ENCODE measurements at places on chromosomes 2 and 18.

GRCh38 chr2:38959466-38959865, 69.8 kb downstream of the ARHGEF33 start:
- DNase-seq, result no peak

- DNase-seq, result no peak
Observed at GRCh38 chr2:1140389-1141003, 189.8 kb downstream of the SNTG2 start.

DNA sequence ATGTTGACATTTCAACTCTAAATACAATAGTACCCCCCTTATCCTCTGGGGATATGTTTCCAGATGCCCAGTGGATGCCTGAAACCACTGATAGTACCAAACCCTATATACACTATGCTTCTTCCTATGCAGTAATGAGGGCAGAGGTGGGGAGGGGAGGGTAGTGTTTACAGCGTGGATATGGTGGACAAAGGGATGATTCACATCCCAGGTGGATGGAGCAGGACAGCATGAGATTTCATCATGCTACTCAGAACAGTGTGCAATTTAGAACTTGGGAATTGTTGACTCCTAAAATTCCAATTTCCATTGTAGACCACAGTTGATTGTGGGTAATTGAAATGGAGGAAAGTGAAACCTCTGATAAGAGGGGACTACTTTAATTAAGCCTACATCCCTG, 75.4 kb downstream of the TSN start:
- no peak for DNase-seq

- no peak for DNase-seq
Observed at GRCh38 chr2:205768815-205769494, 86.7 kb downstream of the NRP2 start.

GRCh38 chr18:525036-525797, 24.7 kb upstream of the COLEC12 start:
- DNase-seq, result no peak

DNA sequence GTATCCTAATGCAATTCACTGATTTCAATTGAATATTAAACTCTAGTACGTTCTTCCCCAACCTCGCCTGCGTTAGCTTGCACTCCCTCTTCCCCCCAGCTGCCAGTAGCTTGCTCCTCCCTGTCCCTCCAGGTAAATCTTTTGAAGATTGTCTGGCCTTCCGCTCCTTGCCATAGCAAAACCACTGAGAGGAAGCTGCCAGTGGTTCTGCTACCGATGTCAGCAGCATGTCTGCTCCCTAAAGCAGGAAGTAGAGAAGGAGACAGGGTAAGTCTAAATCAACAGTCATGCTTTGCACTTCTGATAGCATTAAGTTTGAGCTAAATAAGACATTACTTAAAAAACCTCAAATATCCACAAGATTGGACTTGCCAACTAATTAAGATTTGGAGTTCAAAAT, 89.1 kb downstream of the SCN2A start:
- no peak for DNase-seq

DNA sequence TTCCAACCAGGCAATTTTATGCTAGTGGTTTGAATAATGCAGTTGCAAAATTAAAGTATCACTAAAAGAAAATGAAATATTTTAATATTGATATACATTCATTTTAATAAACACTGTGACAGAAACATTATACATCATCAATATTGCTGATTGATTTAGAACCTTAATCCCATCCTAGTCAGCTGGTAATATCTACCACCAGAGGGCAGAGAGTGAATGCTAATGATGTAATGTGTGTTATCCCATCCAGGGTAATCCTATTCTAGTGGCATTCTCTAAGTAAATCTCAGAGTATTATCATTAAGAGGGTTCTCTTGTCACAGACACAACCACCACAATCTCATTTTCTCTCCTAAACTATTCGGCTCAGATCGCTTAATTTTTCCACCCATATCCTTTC, 477.4 kb downstream of the CPS1 start:
- no peak for DNase-seq

GRCh38 chr2:486371-486770, 190.8 kb downstream of the TMEM18 start:
- no peak for DNase-seq

DNA sequence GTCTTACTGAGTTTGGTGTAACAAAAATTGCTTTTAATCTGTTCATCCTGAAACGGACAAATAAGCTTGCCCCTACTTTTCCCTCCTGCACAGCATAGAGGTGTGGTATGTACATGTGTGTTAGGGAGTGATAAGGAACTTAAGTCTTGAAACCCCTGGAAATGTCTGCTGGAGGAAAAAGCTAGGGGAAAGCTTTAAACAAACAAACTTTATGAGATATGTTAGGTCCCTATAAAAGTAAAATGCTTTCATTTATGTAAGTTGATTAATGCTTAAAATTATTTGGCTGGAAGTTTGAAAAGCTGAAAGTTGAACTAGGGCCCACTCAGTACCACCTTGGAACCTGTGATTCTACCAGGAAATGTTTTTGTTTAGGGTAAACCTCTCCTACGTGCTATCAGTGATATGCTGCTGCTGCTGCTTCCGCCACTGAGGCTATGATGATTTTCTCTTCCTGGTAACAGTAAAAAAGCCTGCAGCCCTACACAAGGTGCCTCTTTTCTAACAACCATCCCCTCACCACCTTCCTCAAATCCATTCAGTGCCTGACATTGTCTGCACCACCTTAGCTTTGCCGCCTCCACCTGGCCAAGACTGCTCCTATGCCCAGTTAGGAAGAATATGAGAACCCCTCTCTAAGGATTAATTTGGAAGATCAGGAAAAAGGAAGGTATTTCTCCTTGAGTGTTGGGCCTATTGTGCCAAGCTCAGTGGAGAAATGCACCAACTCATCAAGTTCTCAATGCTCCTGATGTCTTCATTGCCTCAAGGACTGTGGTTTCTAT, 2.5 kb upstream of the YES1 start:
- no peak for DNase-seq

DNA sequence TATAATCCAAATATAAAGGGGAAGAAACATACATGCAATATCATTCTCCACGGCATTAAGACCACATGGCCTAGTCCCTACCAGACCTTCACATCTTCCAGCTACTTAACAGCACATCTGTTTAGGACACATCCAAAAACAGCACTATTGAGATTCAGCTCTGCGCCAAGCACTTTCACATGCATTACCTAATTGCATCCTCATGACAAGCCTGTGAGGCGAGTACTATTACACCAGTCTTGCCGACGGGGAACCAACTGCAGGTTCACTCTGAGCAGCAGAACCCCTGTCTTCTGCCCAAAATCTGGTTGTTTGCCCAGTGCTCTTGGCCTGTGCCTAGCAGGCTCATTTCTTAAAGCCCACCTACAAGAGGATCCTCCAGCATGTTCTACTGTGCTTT, 66.7 kb downstream of the AAK1 start:
- DNase-seq, result no peak

DNA sequence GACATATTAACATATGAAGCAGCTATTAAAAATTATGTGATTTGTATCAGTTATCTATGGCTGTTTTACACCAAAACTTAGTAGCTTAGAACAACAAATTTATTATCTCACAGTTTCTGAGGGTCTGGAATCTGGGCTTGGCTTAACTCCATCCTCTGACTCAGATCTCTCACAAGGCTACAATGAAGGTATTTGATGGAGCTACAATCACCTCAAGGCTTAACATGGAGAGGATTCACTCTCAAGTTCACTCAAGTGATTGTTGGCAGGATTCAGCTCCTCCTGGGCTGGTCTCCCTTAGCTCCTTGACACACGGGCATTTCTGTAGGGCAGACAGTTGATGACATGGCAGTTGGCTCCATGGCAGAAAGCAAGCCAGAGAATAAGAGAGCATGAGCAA, 133.0 kb upstream of the SLC14A2 start:
- DNase-seq, result no peak

GRCh38 chr2:100865816-100866460, 46.0 kb downstream of the NPAS2 start:
- DNase-seq, result no peak

DNA sequence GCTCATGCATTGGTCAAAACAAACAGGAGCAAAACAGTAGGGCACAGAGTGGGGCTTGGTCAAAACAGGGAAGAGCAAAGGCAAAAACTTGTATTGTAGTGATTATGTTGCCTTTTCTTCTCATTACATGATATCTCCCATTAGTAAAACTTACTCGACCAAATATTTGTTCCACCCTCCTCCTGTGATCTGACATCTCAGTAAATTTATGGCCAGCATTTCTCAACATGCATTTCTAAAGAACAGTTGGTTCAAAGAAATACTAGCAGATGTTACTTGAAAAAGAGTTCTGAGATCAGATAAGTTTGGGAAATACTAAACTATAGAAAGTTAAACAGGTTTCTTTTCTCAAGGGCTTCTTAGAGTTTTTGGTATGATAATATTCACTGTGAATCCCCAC, 423.1 kb downstream of the FIGN start:
- DNase-seq, result no peak

GRCh38 chr18:54607213-54608027, 16.4 kb downstream of the DYNAP start:
- DNase-seq, result no peak

DNA sequence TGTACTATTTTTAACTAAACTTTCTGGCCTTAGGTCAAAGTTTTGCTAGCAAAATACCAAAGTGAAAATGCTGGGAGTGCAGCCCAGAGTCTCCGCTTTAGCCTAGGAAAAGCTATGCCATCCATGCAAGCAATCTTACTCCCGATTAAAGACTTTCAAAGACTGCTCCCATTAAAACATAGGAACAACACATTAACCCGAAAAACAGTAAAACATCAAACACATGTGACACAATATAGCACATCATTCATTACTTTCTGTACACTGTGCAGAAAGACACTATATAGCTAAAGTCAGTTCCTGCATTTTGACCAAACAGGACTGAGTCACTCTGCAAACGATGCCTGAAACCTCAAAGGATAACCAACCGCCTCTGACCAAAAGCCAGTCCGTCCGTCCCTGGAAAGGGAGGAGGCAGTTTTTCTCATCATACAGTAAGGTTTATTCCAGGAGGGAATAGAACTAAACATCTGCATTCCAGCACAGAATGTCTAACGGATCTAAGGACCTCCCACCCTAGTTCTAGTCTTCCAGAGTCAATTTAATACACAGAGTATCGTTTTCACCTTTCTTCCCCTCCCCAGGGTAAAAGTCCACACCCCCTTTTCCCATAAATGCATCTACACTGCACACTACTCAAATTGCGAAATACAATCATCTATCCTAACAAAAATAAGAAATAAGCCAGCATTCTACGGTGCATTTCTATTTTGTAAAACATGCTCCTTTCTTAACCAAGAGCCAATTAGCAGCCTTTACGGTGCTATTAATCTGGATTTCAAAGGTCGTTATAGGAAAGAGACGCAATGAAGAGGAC, 1.7 kb downstream of the ROCK2 start:
- no peak for DNase-seq

DNA sequence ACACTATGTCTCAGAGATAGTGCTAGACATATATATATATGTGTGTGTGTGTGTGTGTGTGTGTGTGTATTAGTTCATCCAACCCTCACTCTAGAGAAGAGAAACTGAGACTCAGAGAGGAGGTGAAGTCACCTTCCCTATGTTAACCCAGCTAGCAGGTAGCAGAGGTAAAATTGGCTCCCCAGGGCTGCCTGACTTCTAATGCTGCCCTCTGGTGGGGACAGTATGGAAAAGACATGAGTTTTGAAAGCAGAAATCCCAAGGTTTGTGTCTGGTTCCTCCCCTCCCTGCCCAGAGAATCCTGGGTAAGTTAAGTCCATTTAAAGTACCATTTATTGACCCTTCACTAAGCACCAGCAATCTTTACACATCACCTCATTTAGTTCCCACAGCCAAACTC, 137.7 kb downstream of the THNSL2 start:
- no peak for DNase-seq

DNA sequence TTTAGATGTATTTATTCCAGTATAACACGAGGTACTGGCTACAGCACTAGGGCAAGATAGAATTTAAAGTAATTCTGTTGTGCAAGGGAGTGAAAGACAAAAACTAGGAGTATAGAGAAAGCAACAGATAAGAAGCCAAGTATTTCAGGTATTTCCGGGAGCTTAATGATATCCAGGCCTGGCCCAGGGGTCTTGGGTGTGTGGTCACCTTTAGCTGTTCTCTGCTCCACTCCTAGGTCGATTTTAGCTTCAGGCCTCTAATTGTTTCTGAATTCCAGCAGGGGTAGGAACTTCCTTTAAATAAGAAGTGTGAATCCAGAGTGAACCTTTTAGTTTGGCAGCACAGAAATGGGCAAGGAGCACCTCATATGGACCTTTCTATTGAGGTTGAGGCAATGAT, 342.3 kb upstream of the MYT1L start:
- no peak for DNase-seq

- DNase-seq, result no peak
Observed at GRCh38 chr2:84158605-84159004, 300.5 kb downstream of the SUCLG1 start.

DNA sequence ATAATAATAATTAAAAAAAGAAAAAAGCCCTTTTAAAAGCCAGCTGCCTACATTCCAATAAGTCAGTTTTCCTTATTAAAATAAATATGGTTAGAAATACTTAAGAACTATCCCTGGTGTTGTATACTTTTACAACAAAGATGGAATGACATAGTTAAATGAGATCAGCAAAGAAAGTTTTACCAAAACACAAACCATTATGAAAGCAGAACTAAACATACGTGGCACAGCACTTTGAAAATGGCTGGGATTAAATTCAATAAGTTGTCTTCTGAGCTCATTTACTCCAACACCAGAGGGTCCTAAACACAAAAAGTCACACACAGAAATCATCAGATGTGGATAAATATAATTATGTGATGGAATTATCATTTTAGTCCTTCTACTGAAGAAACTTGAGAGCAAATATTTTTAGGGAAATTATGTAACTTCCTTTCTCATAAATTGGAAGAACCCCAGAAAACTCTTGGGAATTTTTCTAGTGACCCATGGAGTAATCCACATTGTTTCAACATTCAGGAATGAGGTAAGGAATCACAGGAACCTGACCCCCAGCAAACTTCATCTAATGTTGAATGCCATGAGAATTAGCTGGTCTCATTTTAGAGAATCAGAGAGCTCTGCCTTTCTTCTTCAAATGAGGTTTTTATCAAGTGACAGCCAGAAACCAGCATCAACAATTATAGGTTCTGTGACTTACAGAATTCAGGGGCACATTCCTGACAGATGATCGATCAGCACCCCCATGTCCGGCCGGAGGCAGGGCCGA, 11.5 kb upstream of the TMEM237 start:
- DNase-seq, result no peak

DNA sequence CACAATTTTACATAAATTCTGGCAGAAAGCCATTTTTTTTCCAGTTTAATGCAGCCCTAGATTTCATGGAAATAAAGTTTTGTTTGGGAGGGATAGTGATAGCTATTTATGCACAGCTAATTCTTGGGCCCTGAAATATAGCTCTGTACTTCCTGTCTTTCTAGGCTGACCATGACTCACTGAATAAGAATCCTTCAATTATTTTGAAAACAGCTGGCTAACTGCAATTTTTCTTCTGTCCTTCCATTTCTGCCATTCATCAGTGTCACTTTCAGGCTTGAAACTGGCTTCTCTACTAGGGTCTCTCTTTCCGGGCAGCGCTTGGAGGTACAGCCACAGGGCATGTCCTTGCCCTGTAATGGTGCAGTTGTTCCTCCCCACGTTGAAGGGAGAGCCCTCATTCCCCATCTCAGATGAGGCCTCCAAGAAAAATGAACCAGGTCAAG, 97.1 kb upstream of the TMEM178A start:
- no peak for DNase-seq

All from D721Med (cell line).